ENCODE measurements at places on chromosomes 13 and 19.
A peak's percentile ranks its signal among the peaks of the same experiment; 100 is the strongest.

DNA sequence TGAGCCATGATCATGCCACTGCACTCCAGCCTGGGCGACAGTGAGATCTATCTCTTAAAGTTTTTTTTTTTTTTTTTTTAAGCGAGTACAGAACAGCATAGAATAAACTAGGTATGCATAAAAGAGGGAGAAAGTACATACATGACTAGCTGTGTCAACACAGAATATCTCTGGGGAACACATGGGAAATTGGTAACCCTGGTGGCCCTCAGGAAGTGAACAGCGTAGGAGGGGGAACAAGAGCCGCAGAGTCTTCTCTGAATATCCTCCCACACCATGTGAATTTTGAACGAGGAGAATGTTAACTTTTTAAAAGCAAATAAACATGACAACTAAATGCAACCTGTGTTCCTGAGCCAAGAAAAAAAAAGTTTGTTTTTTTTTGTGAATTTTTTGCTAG, 15.2 kb downstream of the PHLDB3 start:
- no peak for DNase-seq

GRCh38 chr13:80957019-80957655, 616.2 kb upstream of the SPRY2 start:
- no peak for DNase-seq

DNA sequence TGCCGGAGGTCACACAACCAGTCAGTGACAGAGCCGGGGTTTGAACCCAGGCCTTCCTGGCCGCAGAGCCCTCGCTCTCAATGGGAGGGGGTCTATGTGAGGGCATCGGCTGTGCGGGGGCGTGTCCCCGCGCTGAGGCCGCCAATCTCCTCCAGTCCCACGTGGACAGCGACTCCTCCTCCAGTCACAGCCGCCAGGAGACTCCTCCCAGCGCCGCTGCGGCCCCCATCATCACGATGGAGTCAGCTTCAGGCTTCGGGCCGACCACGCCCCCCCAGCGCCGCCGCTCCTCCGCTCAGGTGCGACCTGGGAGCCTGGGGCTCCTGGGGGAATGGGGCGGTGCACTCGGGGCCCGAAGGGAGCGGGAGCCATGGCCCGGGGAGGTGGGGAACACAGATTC, 6.0 kb downstream of the SPRED3 start:
- DNase-seq = no peak

DNA sequence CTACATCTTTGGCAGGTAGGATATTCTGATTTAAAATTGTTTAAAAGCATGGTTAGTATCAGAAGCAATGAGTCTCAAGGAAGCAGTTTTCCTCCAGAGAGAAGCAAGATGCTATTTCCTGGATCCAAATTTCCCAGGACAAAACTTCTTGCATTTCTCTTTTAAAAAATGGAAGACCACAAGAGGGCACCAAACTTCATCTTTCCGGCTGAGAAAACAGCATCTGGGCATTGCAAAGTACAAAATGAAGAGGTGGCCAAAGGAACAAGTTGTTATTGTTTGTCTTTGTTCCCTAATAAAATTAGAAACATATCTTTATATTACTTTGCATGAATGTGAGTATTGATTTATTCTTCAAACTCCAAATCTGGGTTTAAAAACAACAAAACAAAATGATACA, 60.0 kb upstream of the LRCH1 start:
- no peak for DNase-seq

GRCh38 chr13:79749984-79750551, 269.1 kb downstream of the NDFIP2 start:
- DNase-seq = peak; percentile 49

DNA sequence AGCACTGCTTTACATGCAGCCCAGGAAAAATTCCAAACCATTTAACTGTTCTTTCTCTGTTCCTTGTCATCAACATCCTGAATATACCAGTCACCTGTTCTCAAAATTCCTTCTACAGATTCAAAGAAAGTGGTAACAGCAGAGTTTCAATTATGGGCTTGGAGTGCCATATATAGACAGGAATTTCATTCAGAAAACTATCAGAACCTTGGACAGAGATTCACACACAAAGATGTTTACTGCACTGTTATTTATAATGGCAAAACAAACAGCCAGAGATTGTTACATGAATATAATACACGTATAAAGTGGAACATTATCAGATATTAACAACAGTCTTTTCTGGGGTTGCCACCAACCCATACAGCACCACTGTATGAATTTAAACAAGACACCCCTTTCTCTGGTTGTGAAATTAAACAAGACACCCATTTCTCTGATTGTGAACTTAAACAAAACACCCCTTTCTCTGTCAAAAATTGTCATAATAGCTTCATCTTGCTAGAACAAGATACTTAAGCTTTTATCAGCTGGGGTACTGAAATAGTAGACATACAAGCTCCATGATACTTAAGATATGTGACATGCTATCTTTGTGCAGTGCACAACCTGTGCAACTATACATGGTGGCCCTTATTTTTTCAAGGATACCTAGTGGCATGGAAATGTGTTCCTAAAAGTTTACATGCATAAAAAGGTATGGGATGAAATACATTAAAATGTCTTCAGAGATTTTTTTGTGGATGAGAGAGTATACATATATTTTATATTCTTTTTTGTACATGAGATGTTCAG, 12.6 kb downstream of the CACNA1A start:
- DNase-seq = no peak

- DNase-seq = no peak
These were observed 620.2 kb downstream of the EFNB2 start for GRCh38 chr13:105915146-105915850.

DNA sequence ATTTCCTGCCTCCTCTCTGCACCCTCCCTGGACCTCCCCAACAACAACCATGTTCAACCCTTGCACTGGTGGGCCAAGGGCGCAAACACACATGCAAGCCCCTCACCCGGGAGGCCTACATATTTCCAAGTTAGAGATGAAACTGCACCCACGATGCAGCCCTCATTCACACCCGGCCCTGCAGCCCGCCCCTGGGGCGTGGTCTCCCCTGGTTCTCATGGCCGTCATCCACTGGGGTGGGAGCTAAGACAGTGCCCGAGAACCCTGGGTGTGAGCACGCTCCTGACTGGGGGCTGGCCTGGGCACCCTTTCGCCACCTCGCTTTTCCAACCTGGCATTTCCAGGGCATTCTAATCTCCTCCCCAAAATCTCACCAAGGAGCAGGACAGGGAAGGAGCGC, 7.0 kb upstream of the SLC7A10 start:
- no peak for DNase-seq

DNA sequence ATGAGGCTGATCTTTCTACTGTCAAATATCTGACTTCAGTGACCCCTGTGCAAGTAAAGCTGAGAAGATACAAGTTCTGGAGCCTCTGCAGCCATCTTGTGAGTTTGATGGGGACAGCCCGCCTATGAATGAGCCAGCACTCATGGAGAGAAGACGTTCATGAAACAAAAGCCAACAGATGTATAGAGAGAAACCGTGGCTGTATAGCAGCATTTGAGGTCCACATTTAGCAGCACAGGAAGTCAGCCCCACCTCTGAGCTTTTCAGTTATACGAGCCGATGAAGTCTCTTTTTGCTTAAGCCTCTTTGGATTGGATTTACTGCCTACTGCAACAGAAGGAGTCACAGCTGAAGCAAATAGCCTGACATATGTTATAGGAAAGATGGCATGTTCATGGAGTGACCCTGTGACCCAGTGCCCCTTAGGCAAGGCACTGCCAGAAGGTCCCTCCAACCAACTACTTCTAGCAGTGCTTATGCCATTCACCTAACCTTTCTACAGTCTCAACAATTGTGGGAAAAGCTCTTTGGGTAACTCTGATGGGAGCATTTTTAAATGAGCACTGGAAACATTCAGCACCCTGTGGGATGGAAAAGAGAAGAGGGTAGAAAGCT, 3.5 kb upstream of the DLEU7 start:
- DNase-seq = no peak

- no peak for DNase-seq
These were observed 182.2 kb downstream of the KDM4B start for GRCh38 chr19:5150902-5151741.

DNA sequence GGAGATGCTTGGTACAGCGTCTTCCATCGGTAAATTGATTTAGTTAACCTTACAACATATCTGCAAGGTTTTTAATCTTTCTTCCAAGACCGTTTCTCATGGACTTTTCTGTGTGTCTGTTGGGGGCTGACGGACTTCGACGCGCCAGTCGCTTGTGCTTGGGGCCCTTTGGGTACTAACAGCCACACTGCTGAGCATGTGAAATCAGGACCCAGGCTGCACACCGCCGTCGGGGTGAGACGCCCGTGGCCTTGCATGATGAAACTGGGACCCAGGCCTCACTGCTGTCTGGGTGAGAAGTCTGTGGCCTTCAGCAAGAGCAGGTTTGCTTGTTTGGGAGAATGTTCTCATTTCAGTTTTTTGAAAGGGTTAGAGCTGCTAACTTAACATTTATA, 9.8 kb downstream of the ATP4B start:
- no peak for DNase-seq

DNA sequence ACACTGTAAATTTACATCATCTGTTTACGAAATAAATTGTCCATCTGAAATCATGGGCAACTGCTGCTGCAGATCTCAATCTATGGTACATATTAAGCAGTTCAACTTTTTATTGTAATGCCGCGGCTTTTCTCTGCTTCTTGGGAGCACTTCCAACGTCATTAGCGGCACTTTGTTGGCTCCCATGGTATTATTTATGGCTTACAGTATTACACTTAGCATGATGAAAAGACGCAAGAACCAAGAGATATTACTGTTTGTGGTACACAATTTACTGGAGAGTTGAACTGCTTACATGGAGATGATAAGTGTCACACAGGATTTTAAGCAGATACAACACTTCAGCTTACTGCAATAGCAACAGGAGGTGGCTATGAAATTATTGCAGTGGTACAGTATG, 442.1 kb downstream of the PCDH20 start:
- DNase-seq = no peak

DNA sequence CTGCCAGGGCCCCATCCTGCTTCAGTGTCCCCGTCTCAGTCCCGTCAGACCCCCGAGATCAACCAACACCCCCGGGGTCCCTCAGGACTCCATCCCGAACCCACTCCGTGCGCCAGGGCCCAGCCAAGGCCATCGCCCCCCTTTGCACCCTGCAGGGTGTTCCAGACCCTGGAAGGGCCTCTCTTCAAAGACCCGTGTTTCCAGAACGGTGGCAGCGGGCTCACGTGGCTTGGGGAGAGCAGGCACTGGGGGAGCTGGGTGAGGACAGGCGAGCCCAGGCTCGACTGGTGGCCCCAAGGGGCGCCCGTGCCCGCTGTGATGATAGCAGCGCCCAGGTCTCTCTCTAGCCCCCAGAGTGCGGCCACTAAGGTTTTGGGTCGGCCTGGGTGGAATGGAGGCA, 1.4 kb downstream of the KASH5 start:
- no peak for DNase-seq

- no peak for DNase-seq
These were observed 42.2 kb downstream of the GATAD2A start for GRCh38 chr19:19447536-19448237.

- DNase-seq = no peak
These were observed 16.2 kb downstream of the AKAP8L start for GRCh38 chr19:15402411-15403150.

- DNase-seq = no peak
These were observed 17.5 kb downstream of the KLF2 start for GRCh38 chr19:16342002-16342715.

- DNase-seq = no peak
These were observed 645.0 kb downstream of the EFNB2 start for GRCh38 chr13:105890509-105890908.

GRCh38 chr19:49422407-49423070, 702 bp downstream of the PTH2 start:
- DNase-seq = no peak

- no peak for DNase-seq
These were observed 193.6 kb downstream of the IRS2 start for GRCh38 chr13:109592770-109593169.

DNA sequence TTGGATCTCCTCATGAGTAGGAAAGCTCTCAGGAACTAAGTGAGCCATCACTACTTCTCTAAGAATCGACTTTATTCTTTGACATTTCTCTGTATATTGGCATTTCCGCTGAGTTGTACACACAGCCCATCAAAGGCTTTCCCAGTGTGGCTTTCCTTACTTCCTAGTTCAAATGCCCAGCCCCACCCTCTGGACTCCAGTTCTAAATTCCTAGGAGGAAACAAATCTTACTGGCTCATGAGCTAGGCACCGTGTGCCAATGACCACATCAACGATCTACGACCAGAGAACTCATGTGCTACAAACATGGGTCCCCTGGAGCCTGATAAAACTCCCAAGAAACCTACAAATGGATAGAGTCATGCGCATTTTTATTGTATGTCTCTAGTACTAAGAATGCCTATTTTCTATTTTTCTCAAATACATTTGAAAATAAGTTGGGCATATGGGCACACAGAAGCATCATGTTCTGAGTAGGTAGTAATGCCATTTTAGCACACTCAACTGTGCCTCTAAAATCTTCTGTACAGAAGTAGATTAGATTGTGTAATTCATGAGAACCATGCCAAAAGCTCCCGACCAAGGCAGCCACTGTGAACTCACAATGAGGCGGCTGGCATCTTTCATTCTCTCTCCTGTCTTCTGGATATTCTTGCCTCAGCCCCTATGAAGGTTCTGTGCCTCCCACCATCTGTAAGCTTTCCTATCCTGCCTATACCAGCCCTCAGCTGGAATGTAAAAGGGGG, 10.5 kb upstream of the RAP2A start:
- no peak for DNase-seq

DNA sequence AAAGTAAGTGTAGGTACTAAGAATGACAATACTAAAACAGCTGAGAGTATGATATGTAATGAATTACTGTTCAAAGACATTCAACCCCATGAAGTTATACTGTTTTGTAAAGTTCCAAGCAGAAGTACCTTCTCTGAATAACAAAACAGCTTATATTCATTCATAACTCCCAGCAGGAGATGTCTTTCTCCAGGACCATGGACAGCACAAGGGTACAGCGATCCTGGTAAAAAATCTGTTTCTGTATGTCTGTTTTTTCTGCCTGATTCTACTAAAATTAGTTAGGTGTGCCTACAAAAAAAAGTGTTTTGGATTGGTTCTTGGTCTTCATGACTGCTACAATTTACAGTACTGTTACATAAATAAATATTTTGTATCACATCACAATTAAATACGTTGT, 172.5 kb upstream of the SLITRK5 start:
- DNase-seq = peak; percentile 3

DNA sequence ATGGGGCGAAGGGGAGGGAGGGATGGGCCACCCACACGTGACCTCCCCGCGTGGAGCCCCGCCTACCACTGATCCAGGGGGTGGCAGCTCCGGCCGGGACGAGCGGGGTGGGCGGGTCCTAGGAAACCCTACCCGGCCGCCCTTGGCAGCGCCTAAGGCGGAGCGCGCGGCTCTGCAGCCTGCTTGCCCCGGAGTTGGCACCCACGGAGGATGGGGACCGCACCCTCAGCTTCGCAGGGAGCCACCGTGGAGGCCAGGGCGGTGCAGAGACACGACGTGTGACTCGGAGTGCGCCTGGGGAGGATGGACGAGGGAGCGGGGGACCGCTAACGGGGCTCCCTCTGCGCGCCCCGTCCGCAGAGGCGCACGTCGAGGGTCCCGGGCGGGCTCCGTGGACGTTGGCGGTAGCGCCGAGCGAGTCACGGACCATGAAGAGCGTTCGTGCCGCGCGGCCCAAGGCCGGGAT, at the start of gene RGS9BP:
TSS of gene RGS9BP (plus strand) at position 129 of the 466 bp plus-strand sequence. CDS start 416 bp downstream, outside the sequence.
- no peak for DNase-seq

All from left renal pelvis (tissue), 4 donors.